ENCODE measurements at places on chromosomes 4 and X.

DNA sequence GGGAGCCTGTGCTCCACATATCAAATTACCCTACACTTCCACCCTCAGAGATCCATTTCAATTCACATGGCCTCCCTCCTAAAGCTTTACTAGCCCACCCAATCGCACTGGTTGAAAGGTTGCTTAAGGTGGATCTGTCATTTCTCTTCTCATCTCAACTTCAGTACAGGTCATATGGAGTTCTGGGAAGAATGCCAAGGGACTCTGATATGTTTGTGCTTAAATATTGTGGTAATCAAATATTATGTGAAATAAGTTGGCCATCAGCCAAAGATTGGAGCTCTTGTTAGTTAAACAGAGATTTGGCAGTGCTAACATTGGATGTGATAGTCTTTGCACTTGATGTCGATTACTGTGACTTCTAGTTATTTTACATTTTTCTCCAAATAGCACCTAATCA, 20.5 kb downstream of the SEPTIN6 start:
- DNase-seq = no peak

DNA sequence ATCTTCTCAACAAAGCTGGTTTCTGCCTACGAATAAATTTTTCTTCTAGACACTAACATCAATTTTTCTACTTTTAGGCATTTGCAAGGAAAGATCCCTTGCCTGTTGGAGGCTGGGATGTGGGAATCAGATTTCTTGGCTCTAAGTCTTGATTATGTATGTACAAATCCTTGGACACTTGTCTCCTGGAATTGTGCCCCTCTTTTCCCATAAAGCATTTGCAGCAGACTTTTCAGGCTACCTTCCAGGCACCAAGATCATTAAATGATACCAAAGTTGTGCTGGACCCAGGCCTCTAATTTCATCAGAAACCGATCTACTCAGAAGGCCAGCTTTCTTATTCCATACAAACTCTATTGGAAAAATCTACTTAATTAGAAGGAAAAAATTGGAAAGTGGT, 339.5 kb upstream of the DIPK2B start:
- no peak for DNase-seq

- DNase-seq = no peak
Measured at GRCh38 chrX:119502727-119503483, 34.7 kb downstream of the SLC25A5 start.

DNA sequence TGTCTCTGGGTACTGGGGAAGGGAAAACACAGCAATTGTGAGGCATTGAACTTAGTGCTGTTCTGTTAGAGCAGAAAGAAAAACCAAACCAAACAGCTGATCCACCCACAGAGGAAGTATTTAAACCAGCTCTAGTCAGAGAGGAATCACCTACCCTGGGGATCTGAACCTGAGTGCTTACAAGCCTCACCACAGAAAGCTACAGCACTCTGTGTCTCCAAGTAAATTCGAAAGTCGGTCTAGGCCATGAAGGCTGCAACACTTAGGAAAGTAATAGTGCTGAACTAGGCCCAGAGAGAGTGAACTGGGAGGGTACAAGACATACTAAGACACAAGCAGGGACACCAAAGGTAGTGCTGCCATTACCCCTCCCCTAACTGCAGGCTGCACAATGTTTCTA, 142.2 kb upstream of the CXorf51A start:
- no peak for DNase-seq

DNA sequence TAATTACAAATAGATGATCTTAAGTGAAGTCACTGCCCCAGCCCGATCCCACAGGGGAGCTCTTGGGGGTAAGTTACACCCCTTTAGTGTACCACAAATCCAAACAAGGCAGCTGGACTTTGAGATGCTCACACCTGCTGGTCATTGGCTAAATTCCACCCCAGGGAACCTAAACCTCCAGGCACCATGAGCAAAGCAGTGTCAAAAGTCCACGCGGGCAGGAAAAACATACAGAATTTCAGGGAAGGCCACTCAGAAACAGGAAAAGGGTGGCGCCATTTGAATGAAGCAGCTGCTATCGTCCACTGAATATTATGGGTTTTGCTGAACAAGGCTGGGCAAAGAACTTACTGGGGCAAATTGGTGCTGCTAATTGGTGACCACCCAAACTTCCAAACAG, 30.9 kb downstream of the SUPT20HL1 start:
- no peak for DNase-seq

- no peak for DNase-seq
Measured at GRCh38 chr4:98287328-98287727, 26.1 kb downstream of the RAP1GDS1 start.

- no peak for DNase-seq
Measured at GRCh38 chr4:23973308-23973855, 83.5 kb upstream of the PPARGC1A start.

GRCh38 chrX:39161611-39162255, 360.5 kb downstream of the MID1IP1 start:
- DNase-seq = no peak

DNA sequence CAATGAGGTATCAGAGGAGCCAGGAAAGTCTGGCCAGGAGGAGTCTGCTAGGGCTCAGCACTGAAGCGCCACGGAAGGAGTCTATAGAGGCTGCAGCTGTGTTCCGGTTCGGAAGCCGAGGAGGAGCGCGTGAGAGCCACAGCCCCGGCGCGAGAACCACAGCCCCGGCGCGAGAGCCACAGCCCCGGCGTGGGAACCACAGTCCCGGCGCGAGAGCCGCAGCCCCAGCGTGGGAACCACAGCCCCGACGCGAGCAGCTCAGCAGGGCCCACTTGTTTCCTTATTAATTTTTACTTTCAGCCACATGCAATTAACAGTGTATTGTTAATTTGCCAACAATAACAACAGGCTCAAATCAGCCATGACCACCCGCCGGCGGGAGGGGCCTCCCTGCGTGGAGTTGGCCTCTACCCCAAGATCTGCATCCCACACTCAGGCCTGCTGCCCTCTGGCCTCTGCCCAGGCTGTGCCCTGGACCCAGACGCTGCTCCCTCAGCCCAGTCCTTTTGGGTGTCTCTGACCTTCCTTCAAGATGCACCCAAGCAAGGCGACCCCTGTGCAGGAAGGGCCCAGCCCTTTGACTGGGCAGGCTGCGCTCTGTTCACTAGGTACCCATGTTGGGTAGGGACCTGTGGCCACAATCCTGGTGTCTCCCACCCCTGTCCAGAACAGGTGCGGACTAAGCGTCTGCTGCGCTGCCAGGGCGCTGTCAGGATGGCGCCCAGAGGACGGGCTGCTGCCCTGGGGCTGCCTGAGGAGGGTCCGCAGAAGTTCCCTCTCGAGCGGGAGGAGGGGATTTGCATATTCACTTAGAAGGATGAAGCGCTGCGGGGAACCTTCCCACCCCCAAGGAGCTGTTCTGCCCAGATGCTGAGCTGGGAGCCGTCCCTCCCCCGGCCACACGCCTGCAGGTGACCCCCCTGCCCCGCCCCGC, 113.8 kb downstream of the ADRA2C start:
- DNase-seq = no peak

DNA sequence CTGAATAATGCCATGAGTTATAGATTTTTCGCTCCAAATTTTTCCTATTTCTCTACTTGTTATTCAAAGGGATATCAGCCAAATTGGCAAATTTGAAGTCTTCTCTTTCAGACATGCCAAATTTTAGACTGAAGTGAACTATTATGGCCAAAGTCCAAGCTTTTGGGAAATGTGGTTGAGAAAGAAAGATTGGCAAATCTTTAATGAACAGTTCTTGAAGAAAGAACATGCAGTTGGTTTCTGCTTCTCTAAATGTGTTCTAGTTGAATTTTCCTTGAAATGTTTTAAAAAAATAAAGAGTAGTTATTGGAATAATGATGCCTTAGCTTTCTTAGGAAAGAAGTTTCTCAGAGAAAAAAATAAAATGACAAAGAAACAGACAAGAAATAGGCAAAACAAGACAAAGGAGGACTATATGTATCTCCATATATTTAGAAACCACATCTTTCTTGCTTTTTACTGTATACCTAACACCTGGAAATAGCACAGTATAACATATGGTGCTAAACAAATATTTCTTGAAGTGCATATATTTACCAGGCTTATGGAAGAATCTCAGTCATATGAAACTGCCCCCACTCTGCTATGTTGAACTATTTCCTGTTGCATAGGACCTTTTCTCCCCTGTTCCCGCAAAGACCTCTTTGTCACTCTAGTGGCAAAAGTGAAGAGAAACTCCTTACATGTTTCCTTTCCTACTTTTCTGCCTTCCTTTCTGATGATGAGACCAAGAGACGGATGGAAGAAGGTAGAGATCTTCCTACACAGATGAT, 250.0 kb downstream of the ARHGAP24 start:
- no peak for DNase-seq

DNA sequence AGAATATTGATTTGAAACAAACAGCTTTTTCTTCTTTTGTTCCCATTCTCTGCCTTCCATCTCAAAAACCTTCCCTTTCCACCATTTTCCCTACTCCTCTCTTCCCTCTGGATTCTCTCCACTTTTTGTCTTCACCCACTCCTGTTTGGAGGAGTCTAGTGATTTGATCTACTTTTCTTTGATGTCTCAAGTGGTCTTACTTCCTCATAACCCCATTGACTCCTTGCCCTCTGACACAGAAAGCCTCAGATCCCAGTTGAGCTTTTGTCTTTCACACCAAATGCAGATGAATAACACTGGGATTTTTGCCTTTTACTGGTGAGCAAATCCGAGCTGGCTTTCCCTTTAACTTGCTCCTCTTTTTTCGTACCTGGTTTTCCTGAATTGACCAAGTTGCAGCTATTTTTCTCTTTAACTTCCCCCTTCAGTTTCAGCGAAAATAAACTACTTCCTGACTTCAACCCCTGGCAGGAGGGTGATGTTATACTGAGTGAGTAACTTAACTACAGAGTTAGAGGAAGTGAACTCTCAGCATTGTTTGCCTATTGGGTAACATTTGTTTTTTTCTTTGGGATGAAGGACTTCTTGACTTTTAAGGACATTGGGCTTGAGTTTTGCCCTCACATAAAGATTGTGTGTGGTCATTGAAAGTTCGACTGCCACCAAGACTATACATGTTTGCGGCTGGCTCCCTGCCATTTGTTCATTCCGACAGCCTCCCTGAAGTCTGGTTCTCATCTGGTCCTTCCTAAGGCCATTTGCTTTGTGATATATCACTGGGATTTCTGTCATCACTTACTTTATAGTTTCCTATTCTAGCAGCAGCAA, 392.8 kb upstream of the NR3C2 start:
- DNase-seq = no peak

DNA sequence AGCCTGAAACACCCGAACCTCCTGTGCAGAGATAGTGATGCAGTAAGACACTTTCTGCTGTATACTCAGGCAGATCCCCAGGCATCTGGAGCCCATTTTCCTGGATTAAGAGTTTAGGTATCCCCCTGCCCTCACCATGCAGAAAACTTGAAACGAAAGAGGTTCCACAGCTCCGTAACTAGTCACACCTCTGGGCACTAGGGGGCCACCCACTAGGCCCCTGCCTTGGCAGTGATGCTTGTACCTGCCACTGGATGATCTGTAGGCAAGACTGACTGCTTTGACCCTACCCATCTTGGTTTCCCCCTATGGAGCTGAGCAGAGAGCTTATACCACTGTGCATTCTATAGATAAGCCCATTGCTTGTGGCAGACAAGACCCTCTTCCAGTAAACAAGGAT, 940.6 kb downstream of the PCDH19 start:
- DNase-seq = no peak

DNA sequence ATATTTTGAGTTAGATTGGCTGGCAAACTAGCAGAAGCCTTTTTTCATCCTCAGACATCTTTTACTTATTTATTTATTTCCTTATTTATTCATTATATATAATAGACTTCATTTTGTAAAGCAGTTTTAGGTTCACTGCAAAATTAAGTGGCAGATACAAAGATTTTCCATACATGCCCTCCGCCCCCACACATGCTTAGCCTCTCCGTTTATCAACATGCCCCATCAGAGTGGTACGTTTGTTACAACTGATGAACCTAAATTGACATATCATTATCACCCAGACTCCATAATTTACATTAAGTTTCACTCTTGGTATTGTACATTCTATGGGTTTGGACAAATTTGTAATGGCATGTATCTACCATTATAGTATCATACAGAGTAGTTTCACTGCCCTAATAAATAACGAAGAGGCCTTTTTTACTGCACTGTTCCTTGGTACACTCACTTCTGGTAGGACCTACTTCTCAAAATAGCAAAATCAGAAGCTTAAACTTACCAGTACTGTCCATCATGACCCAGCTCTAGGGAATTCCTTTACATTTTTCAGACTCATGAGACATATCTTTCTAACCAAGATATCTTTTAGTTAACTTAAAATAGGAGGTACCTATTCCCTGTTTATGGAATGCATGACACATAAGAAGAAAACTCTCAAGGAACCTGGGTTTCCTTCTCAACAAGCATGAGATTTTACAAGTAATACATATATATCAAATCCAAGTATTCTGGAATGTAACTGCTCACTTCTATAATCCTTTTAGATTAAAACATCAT, 4.8 kb upstream of the TMPRSS11B start:
- no peak for DNase-seq
